Eye (tissue), 1 donor: ENCODE measurements at places on chromosomes 16 and 17.

DNA sequence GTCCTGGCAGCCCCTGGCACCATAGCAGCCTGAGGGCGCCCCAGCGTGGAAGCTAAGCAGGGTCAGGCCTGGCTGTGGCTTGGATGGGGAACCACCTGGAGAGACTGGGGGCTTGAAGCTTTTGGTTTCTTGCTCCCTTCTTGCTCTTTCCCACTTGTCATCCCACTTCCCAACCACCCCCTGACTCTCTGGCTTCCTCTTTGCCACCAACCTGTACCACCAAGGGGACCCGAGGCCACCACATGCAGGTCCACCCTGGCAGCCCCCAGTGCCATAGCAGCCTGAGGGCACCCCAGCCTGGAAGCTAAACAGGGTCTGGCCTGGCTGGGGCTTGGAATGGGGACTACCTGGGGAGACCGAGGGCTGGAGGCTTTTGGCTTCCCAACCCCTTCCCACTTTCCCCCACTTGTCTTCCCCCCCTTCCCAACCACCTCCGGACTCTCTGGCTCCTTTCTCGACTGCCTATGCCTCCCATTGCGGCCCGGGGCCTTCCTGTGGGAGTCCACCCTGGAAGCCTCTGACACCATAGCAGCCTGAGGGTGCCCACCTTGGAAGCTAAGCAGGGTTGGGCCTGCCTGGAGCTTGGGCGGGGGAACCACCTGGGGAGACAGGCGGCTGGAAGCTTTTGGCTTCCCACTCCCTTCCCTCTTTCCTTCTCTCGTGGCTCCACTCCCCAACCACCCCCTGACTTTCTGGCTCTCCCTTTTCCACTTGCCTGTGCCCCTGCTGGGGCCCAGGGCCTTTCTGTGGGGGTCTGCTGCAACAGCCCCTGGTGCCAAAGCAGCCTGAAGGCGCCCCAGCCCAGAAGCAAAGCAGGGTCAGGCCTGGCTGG lies 2294.4 kb downstream of the TP53TG3F start:
- DNase-seq = no peak

DNA sequence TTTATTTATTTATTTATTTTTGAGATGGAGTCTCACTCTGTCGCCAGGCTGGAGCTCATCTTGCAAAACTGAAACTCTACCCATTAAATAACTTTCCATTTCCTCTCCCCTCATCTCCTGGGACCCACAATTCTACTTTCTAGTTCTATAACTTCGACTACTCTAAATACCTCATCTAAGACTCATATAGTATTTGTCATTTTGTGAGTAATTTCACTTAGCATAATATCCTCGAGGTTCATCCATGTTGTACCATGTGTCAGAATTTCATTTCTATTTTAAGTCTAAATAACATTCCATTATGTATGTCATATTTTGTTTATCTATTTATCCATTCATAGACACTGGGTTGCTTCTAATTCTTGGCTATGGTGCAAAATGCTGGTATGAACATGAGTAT lies 5.1 kb upstream of the NT5M start:
- DNase-seq = no peak

DNA sequence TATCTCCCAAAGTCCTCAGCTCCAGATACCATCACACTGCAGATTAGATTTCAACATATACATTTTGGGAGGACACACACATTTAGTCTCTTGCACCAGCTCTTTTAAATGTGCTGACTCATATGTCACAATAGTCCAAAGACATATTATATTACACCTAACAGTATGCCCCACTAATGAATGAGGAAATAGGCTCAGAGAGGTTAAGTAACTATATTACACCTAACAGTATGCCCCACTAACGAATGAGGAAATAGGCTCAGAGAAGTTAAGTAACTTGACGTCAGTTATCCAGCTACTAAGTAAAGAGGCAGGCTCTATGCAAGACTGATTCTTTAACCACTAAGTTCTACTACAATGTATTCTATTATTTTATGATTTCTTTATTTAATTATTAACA lies 9.7 kb downstream of the IRX6 start:
- no peak for DNase-seq

DNA sequence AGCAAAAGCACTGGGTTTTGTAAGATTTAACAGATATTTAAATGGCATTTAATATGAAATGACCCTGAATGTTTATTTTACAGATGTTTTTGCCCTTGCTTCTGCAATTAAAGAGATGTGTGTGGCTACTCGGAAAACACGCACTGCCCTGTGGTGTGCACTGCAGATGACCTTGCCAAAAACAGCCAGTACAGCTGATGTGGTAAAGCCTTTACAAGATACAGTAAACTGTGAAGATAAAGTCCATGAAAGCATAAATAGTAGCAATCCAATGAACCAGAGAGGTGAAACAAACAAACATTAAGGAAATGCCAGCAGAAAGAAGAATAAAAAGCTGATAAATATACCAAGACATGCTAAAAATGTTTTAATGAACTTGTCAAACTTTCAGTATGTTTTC lies 15.7 kb downstream of the CCDC43 start:
- DNase-seq = no peak

- DNase-seq = no peak
These were observed 5.2 kb downstream of the RAB40B start for GRCh38 chr17:82693168-82693867.

DNA sequence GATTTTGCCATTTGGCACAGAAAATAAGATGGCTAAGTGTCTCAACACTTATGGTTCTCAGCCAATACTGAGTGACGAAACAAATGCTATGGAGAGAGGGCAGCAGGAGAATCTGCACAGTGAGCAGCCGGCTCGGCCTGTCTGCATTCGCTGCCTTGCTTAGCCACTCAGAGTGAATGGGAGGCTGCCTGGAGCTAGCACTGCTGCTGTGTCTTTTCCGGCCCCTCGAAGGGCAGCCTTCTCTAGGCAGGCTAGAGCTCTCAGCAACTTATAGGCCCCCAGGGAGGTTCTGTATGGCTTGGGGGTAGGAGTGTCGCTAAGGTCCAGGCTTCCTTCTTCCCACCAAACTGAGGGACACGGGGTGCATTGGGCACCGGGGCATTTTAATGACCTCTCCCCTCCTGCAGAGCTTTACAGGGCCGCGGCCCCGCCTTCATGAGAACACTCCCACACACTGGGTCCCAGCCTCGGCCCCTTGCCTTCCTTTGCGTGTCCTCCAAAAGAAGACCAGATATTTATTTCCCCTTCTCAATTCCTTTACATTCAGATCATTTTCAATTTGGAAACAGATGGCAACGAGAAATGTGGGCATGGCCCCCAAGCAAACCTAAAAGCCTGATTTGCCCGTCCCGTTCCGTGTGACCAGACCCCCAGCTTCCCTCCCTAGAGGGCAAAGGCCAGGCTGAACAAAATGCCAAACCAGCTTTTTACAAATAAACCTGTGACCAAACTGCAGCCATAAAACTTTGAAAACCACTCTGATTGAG lies 670.9 kb downstream of the TOX3 start:
- DNase-seq = no peak
